ENCODE measurements at places on chromosomes 1 and 21.

- DNase-seq, result peak; percentile 29
Measured at GRCh38 chr1:111101854-111102642, 37.8 kb downstream of the DRAM2 start.

GRCh38 chr1:201902198-201902597, 13.5 kb downstream of the SHISA4 start:
- no peak for DNase-seq

DNA sequence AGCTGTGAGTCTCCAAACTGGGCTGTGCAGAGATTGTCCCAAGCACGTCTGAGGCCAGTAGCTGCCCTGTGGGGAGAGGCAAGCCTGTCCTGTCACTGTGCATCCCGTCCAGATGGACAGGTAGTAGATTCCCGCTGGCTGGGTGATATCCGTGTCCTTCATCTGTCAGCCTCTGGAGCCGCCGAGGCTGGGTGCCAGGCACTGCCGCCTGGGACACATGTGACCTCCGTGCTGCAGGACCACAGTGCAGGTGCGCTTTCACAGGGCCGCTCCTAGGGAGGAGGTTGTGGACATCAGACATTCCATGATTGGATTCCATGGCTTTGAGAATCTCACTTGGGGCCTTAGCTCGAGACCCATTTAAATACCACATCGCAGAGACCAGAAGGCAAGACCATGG, 4.7 kb downstream of the PDXK start:
- no peak for DNase-seq

GRCh38 chr1:240409615-240410014, 202.3 kb downstream of the GREM2 start:
- DNase-seq, result no peak

DNA sequence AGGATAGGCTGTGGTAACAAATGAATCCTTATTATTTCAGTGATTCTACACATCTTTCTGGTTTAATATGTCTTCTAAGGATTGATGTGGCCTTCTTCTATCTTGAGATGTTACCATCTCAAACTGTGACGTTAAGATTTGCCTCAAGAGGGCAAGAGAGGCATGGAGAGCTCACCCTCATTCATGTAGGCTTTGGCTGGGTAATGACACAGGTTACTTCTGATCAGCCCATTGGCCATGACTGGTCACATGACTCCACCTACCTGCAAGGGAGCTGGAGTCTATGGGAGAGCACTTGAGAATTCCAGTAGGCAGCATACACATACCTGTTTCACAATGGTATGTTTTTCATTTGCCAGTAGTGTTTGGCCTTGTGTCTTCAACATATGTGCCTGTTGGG, 30.0 kb downstream of the CACHD1 start:
- no peak for DNase-seq

DNA sequence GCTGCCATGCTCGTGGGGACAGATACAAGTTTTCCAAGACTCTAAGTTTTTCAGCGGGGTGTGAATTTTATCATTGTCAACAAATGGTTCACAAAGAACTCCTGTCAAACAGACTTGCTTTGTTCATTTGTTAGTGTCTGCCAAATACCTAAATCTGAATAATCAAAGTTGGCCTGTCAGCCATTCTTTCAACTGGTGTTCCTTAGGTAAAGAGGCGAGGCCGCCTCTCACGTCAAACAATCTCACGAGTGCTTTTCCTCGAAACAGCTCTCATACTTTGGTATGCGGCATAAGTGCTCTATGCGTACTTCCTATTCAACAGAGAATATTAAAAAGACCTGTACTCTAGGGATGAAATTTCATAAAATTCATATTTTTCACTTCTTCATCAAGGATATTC, 51.4 kb upstream of the KANK4 start:
- DNase-seq, result no peak

DNA sequence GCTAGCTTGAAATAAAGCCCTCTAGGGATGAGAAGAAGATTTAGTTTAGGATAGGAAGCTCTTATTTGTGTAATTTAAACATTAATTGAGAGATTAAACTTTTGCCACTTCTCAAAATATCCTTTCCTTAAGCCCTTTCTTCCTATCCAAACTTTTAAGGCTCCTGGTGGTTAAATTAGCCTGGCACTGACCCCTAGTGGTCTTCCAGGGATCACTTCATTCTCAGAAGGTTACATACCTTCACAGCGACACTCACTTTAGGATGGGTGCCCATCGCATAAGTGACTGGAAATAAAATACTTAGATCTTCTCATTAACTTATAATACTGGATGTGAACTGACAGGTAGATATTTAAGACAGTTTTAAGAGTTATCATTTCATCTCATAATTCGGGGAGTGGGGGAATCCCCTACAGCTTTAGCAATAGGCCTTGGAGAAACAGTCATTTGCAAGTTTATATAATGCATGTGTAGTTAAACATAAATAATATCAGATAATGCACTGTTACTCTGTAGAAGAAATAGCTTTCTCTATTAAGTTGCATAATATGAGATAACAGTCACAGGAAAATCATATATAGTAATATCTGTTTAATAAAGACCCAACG, 7.4 kb downstream of the LHX9 start:
- no peak for DNase-seq

- DNase-seq, result no peak
Measured at GRCh38 chr1:86487131-86487810, 18.5 kb downstream of the CLCA1 start.

GRCh38 chr1:236403905-236404696, 10.0 kb downstream of the EDARADD start:
- DNase-seq, result no peak

GRCh38 chr1:181817091-181817490, 244.4 kb downstream of the ZNF648 start:
- no peak for DNase-seq

- no peak for DNase-seq
Measured at GRCh38 chr1:97820470-97821188, 100.2 kb downstream of the DPYD start.

DNA sequence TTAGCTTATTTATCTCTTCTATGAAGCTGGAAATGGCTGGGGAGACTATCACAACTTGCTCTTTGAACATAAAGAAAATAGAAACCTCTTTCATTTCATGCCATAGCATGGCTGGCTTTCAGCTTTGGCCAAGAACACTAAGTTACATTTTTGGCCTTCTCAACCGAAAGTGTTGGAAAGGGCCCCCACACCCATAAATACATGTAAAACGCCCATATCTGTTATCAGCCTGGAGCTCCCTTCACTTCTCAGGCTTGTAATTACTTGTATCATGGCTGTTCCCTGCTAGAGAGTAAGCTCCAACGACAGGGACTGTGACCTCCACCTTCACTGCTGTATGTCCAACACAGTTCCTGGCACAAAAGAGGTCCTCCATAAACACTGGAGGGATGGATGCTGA, 12.7 kb upstream of the EIF4G3 start:
- DNase-seq, result no peak

- no peak for DNase-seq
Measured at GRCh38 chr1:180053594-180054567, 99.3 kb downstream of the CEP350 start.

GRCh38 chr1:222095606-222096475, 354.0 kb upstream of the DUSP10 start:
- peak; percentile 54 for DNase-seq

- DNase-seq, result no peak
Measured at GRCh38 chr1:90959352-90960206, 62.3 kb downstream of the ZNF644 start.

- no peak for DNase-seq
Measured at GRCh38 chr1:227898502-227899140, 49.1 kb downstream of the WNT9A start.

- DNase-seq, result no peak
Measured at GRCh38 chr1:220685879-220686278, 4.3 kb upstream of the C1orf115 start.

GRCh38 chr21:35178827-35179226, 129.7 kb upstream of the RUNX1 start:
- DNase-seq, result no peak

- peak; percentile 86 for DNase-seq
Measured at GRCh38 chr1:8873506-8874229, 4.8 kb downstream of the ENO1 start.

DNA sequence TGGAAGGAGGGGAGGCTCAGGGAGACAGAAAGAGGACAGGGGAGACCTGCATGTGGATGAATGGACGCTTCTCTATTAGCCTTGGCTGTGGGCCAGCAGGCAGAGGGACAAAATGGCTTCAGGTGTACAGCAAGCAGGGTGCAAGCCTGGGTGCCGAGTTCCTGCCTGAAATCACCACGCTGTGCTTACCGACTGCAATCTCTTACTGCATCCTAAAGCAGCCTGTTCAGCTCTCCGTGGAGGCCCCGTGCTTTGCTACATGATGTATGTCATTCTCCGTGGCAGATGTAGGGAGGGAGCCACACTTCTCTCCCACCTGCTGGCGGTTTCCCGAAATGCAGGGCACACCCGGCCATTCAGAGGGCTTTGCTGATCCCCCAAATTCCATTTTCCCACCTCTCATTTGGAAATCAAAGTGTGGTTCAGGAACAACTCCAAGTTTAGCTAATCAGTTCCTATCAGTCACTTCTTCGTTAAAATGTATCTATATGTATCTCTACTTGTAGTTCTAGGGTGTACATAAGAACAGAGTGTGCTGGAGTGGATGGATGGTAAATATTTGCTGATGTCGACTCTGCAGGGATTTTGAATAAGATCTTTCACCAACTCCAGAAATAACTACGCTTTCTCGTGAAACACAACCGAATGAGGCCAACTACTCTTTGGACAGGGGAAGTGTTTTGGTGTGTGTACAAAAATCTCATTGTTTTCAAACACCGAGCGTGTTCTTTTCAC, 122.3 kb upstream of the BACE2 start:
- no peak for DNase-seq

GRCh38 chr1:32817159-32817814, at the start of the genes S100PBP and YARS1:
Gene S100PBP, plus strand, starts transcription at chr1:32817653. Its CDS starts 8,447 bp downstream, at chr1:32826100.
Gene YARS1, minus strand, starts transcription at chr1:32817358. Its CDS starts 114 bp downstream, at chr1:32817244.
- DNase-seq, result peak; percentile 100

- DNase-seq, result no peak
Measured at GRCh38 chr1:151907363-151908139, 1.8 kb downstream of the THEM4 start.

- no peak for DNase-seq
Measured at GRCh38 chr1:14498839-14499238, 99.6 kb upstream of the KAZN start.

DNA sequence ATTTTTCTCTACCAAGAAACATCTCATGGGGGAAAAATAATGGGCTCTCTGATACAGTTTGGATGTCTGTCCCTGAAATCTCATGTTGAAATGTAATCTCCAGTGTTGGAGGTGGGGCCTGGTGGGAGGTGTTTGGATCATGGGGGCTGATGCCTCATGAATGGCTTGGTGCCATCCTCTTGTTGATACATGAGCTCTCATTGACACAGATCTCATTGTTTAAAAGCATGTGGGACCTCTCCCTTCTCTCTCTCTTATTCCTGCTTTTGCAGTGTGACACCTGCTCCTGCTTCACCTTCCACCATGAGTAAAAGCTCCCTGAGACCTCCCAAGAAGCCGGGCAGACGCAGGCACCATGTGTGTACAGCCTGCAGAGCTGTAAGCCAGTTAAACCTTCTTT, 332.5 kb upstream of the NRIP1 start:
- no peak for DNase-seq

DNA sequence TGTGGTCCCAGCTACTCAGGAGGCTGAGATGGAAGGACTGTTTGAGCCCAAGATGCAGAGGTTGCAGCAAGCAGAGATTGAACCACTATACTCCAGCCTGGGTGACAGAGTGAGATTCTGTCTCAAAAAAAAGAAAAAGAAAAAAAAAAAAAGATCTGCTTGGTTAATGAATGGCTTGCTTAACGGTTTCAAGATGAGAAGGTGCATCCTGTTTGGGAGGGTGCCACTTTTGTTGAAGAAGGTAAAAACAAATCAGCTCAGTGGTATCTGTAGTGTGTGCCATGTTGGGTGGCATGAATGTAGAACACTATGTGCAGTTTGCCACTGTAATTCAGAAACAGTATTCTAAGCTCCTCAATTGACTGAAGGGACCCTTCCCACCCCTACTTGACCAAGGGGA, 94.9 kb upstream of the ETV3 start:
- DNase-seq, result no peak

DNA sequence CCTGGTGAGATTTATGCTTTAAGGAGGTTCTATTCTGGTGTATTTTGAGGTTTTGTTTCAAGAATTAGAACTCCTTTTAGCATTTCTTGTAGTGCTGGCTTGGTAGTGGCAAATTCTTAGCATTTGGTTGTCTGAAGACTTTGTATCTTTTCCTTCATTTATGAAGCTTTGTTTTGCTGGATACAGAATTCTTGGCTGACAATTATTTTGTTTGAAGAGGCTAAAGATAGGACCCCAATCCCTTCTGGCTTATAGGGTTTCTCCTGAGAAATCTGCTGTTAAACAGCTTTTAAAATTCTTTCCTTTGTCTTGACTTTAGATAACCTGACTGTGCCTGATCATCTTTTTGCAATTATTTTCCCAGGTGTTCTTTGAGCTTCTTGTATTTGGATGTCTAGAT, 58.6 kb downstream of the GPR137B start:
- no peak for DNase-seq

DNA sequence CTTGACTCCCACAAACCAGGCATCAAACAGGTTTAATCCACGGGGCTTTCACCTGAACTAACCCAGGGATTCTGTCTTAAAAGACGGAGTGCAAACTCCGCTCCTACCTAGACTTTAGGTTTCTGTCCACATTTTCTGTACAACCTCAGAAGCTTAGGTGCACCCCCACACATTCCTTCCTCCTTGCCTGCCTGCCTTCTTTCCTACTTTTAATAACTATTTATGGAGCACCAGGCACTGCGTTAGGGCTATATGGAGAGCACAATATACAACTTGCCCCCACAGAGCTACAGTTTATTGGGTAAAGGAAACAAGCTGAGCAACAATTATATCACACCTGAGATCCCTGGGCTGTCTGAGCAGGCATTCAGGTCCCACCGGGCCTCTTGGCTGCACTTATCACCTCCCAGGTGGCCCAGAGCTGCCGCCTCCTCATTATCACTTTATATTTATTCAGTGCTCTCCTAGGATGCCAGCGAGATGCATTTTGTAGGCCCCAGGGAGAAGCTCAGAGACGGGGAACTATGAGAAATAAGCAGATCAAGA, 64.1 kb downstream of the DNTTIP2 start:
- no peak for DNase-seq

DNA sequence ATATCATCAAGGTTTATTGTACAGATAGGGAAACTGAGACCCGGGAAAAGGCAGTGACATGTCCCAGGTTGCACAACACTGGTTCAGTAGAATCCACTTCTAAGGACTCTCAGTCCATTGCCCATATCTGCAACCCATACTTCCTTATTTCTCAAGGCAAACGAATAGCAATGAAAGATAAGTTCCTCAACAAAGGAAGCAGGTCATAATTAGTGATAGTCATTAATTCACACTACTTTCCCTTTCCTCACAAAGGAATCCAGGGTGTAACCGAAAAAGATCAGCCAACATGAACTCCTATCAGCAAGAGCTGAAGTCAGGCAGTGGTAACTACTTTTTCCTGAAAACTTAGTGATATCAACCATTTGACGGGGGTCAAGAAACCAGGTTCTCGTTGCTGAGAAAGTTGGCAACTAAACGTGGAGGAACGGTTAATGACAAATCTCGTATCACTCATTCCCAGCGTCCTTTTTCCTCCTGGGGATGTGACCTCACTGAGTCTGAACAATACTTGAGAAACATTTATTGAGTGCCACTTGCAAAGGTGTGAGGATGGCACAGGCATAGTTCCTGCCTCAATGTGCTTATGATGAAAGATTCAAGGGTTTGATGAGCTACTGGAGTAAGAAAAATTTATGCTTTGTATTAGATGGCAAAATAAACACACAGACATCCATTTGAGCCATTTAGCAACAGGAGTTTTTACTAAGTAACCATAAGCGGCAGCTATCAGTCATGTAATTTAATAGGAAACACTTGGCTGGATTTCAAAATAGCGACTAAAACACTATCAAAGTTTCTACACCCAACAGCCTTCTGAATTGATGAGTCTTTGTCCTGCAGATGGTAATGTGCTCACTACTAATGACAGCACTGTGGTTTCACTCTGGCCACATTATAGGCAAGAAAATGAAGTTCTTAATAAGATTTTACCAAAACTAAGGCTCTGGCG, 82.3 kb downstream of the PLPP3 start:
- DNase-seq, result no peak
